Activated CD8-positive, alpha-beta memory T cell treated with anti-CD3 and anti-CD28 coated beads for 4 hours (primary cell): ENCODE measurements at places on chromosomes 4 and X.

DNA sequence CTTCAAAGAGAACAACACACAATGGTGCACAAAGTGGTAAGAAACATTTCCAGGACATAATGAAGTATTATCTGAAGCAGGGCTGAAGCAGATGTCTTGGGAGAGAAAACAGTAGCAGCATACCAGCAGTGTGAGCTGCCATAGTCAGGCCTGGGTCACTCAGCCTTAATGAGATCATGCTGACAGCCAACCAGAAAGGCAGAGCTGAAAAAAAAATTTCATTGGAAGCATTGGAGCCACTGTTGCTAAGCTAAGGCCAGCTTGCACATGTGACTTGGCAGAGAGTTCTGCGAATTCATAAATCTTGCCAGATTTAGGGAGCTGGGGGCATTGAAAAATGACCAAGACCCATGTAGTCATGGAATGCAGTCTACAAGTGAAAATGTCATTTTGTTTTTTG, 444.0 kb upstream of the PITX2 start:
- DNase-seq, result no peak

GRCh38 chr4:45438047-45438446, 685.8 kb downstream of the GABRG1 start:
- no peak for DNase-seq

DNA sequence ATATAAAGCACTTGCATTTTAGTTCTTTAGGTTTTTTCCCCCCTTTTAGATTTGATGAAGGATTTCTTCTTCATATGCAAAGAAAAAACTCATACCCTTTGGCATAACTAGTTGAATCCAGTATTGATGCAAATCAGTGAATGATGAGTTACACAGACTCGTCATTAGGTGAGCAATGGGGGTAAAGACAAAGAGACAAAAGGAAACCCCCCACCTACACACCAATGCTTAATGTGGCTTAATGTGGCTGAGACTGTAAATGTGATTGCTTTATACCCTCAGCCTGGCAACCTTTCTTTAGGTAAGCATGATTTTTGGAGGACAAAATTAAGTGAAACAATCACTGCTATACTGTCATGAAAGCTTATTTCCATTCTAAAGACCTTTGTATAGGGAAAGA, 39.5 kb downstream of the CD40LG start:
- DNase-seq, result no peak

DNA sequence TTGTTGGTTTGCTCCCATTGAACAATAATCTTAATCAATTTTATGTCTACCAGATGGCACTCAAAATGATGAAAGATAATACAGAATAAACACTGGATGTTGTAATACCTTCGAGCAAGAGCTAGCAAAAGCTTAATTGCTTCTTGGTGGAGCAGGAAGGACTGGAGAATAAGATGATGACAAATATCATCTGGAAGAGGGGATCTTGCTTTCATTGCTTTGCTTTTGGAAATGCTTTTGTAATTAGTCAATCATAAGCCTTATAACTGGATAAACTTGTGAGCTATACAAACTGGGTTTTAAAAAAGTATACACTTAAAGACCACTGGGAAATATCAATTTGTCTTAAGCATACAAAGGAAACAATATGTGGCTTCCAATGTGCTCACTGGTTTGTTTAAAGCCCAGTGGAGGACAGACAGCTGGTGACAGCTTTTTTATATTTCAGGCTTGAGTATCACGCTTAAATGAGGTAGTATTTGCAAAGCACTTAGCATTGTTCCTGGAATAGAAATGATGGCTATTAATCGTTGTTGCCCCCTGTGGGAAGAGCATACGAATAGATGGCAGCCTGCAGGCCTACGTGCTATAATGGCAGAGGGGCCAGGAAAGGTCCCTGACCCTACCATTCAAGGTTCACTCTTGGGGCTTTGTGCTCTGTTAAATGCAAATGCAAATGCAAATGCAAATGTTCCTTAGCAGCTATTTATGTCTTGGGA, 61.2 kb downstream of the TMEM150C start:
- DNase-seq, result no peak

- no peak for DNase-seq
Observed at GRCh38 chr4:156559346-156559745, 412.3 kb downstream of the PDGFC start.

GRCh38 chr4:1767770-1768366, 25.2 kb upstream of the FGFR3 start:
- no peak for DNase-seq

DNA sequence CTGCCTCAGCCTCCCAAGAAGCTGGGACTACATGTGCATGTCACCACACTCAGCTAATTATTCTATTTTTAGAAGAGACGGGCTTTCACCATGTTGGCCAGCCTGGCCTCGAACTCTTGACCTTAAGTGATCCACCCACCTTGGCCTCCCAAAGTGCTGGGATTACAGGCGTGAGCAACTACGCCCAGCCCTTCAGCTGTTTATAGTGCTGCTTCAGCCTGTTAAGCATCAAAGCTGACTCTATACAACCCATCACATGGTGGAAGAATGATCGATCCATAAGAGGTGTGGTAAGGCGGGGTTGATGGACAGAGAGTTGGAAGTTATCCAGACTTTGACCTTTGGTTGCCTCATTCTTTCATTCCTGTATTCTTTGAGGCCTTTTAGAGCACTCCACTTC, 56.2 kb upstream of the RAPGEF2 start:
- DNase-seq, result no peak

- DNase-seq, result no peak
Observed at GRCh38 chr4:1596393-1596792, 87.7 kb downstream of the FAM53A start.

GRCh38 chrX:10922159-10922558, 189.0 kb upstream of the HCCS start:
- no peak for DNase-seq

DNA sequence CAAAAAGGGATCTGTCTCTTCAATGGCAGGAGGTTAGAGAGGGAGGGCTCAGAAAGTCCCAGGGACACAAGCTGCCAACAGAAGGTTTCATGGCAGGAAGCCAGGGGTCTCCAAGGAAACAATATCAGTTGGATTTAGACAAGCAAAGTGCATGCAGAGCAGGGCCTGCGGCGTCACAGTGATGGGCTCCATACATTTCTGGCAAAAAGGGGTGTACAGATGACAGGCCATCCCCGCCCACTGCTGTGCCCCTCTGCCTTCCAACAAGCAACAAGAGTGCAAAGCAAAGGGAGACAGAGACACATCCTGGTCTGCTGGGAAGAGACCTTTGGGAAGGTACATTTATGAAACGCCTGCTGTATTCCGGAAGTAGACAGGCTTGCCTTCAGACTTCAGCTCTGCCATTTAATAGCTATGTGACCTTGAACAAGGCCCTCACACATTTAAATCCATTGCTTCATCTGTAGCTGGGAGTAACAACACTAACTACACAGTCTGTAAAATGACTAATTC, 121.2 kb downstream of the AFAP1 start:
- DNase-seq, result no peak

- no peak for DNase-seq
Observed at GRCh38 chr4:100707786-100708185, 190.0 kb upstream of the EMCN start.

- DNase-seq, result no peak
Observed at GRCh38 chr4:158799856-158800255, 31.0 kb downstream of the FNIP2 start.

- DNase-seq, result no peak
Observed at GRCh38 chr4:85870298-85871083, 395.5 kb downstream of the ARHGAP24 start.

- DNase-seq, result peak; percentile 48
Observed at GRCh38 chr4:6674500-6675149, 19.1 kb upstream of the S100P start.

- no peak for DNase-seq
Observed at GRCh38 chrX:149527705-149528104, 13.1 kb upstream of the EOLA1 start.

DNA sequence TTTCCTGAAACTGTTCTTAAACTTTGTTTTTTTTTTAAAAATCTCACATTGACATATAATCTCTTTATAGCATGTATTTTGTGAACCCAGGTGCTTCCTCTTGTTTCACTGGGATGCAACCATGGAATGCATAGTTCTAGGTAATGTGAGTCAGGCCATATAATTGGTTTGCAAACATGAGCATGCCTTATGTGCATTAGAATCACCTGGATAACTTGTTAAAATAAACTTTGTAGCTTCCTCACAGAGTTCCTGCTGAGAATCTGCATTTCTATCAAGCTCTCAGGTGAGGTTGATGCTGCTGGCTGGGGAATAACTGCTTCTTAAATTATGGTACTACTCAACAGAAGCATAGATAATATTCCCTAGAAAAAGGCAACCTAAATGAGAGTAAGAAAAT, 940.3 kb upstream of the LCORL start:
- DNase-seq, result no peak

DNA sequence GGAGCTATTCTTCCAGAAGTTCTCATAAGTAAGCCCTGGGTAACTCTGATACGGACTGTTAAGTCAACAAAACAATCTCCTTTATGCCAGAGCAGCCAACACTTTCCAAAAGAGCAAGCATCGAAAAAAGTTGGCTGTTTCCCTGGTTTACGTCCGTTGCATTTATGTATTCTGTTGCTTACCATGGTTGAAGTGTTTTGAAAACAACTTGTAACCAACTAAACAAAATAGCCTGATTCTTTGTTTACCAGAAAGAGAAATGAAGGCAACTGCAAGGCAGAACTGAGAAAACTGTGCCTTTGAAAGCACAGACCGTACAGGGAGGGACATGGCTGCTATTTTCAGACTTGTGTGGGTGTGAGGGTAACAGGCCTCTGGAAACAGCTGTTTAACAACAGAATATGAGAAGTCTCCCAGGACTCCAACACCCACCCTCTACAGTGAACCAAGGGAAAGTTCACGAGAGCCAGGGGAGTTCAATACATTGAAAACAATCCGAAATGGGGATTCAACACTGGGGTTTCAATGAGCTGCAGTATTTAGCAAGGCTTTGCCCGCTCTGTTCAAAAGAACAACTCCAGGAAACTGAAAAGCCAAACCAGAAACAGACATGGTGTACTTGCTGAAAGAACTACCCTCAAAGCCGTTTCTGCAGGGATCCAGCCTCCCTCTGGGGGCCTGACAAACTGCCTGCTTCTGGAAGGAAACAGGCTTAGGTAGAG, 95.8 kb upstream of the EGFL6 start:
- no peak for DNase-seq

- no peak for DNase-seq
Observed at GRCh38 chrX:2568125-2568524, 67.3 kb upstream of the DHRSX start.

GRCh38 chr4:53306729-53307128, 59.1 kb downstream of the SCFD2 start:
- no peak for DNase-seq

DNA sequence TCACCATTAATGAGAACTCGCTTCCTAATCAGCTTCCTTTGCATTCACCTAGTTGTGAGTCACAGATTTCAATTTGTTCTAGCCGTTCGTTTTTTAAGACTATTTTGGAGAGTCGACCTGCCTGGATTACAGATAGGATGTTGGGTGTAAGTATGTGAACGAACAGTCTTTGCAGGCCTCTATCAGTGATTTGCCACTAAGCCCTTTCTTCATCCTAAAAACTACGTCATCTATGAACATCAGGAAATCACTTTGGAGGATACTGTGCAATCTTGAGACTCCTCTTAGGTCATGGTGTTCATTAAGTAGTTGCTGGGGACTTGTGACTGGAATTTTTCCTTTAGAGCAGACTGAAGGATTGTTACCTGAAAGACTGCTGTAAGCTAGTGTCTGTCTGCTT, 1.1 kb downstream of the POLA1 start:
- no peak for DNase-seq

- DNase-seq, result no peak
Observed at GRCh38 chr4:26763063-26763462, 97.6 kb upstream of the STIM2 start.

- DNase-seq, result no peak
Observed at GRCh38 chrX:16130707-16131106, 7.3 kb downstream of the GRPR start.

DNA sequence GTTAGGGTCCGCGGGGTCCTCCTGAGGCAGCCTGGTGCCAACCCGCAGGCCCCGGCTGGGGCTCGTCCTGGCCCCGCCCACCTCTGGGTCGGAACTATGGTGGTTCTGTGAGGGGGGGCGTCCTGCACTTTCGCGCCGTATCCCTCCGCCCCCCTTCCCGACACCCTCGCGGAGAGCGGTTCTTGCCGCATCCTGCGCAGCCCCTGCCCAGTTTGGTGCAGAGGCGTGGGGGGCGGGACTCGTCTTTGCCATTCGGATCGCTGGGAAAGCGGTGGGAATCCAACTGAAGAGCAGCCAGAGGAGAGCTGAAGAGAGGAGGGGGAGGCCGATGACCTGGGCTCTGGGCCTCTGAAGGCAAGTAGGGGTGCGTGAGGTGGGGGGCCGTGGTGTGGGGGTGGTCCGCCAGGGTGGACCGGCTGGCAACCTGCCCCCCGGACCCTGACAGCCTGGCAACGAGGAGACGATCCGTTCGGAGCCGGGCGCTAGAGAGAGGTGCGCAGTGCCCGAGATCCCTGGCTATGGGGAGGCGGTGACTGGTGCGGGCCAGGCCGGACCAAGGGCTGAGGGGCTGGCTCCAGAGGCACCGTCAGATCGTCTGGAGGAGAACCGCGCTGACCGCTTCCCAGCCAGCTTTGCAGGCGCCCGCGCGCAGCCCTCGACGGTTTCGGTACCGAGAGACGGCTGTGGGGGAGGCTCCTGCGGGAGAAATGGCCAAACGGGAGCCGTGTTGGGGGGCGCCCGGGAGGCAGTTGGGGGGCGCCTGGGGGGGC, at the start of gene GPRASP1:
TSS of gene GPRASP1 (plus strand) at position 242 of the 770 bp plus-strand sequence. CDS start 2,431 bp downstream, outside the sequence.
- peak; percentile 31 for DNase-seq

DNA sequence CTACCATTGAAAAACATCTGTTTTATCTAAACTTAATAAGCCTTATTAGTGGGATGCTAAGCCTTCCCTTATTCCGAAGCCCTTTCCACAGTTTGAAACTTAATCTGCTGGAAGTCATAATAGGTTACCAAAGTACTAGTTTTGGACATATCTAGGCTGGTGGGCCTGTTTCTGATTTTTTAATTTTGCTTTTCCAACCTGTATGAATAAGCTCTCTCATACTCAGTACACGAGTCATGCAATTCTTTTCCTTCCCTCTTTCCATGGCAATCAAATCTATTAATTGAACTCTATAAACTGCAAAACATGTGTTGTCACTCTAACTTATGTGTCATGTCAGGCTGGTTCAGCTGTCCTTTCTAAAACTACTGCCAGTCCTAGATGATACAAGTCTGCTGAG, 91.0 kb downstream of the AMMECR1 start:
- DNase-seq, result no peak

DNA sequence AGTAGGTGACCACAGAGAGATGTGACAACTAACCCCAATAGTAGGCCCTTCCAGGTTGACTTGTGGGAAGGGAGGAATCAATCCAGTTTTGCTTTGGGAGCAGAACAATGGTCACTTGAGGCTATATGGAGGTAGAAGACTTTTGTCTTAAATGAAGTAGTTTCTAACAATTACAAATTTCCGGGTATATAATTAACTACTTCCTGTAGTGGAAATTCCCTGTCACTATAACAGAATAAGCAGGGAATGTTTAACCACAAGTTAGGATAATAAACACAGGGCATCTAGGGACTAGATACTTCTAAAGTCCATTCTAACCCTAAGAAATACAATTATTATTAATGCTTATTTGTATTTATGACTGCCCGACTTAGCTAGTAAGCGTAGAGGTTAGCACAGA, 99.0 kb upstream of the TRPC3 start:
- no peak for DNase-seq
